Omental fat pad (tissue), 4 donors: ENCODE measurements at places on chromosomes 16 and 17.

- DNase-seq = no peak
These were observed 998 bp upstream of the SRSF1 start for GRCh38 chr17:58007781-58008706.

- no peak for DNase-seq
These were observed 45.4 kb downstream of the COG7 start for GRCh38 chr16:23407436-23408127.

- DNase-seq = no peak
These were observed 577.9 kb upstream of the CDH5 start for GRCh38 chr16:65788434-65789140.

GRCh38 chr17:76784926-76785325, 47.0 kb downstream of the MFSD11 start:
- no peak for DNase-seq

GRCh38 chr17:43949781-43950180, 4.0 kb downstream of the PYY start:
- DNase-seq = no peak

DNA sequence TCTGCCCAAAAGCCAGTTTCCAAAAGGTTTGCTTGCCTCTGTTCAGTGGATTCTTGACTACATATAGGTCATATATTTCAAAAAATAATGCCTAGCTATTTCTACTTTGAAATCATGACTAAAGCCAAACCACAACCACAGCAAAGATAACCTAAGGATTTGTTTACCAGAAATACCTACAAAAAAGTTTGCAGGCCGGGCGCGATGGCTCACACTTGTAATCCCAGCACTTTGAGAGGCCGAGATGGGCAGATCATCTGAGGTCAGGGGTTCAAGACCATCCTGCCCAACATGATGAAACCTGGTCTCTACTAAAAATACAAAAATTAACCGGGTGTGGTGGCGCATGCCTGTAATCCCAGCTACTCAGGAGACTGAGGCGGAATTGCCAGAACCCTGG, 15.2 kb downstream of the CARHSP1 start:
- peak; percentile 14 for DNase-seq

- no peak for DNase-seq
These were observed 292.6 kb upstream of the SOX9 start for GRCh38 chr17:71828182-71828596.
